ENCODE measurements at places on chromosomes 3 and 15.
A peak's percentile ranks its signal among the peaks of the same experiment; 100 is the strongest.

- peak; percentile 90 for DNase-seq
Measured at GRCh38 chr15:33201491-33202231, 7.1 kb upstream of the FMN1 start.

GRCh38 chr3:160008961-160009360 lies 20.3 kb downstream of the IL12A start:
- no peak for DNase-seq

- no peak for DNase-seq
Measured at GRCh38 chr3:137084586-137084985, 126.8 kb downstream of the IL20RB start.

DNA sequence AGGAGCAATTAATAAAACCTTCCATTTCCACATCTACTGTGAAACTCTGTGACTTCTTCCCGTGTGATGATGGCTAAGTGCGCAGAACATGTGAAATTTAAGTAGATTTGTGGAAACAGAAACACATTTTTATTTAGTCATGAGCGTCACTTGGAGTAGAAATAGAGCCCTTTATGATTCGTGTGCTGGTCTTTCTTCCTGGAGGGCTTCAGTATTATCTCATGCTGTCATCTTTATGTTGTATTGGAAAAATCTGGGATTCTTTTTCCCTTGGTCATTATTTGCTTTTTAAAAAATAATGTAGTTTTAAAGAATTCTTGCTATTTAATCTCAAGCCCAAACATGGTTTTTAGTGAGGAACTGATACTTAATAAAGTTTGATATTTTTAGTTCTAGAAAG lies 284.0 kb upstream of the CTDSPL start:
- DNase-seq, result no peak

Data from Caki2 (cell line).